Stimulated activated CD4-positive, alpha-beta T cell treated with anti-CD3 and anti-CD28 coated beads, Interleukin-15, amount 100 ng/mL, for 48 hours (primary cell): ENCODE measurements at places on chromosomes 3 and 15.

GRCh38 chr3:62103531-62103930 lies 269.8 kb downstream of the FEZF2 start:
- no peak for DNase-seq

GRCh38 chr15:89278307-89278706 lies 34.5 kb downstream of the FANCI start:
- no peak for DNase-seq

DNA sequence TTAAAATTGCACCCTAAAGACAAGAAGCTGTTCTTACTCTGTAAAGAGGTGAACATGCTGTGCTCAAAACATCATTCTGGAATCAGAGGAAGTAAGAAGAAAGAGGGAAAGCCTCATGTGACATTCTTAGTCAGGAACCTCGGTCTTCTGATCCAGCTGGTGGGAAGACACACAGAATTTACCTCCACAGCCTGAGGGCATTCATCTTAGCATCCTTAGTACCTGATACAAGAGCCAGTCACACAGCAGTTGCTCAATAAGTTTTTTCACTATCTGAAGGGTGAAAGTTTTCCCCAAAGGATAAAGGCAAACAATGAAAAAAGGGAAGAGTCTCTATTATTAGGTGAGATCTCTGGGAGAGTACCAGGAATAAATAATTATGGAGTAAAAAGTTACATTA lies 116.8 kb downstream of the SEMA6D start:
- no peak for DNase-seq

GRCh38 chr15:84598993-84599392 lies 1.8 kb upstream of the ZSCAN2 start:
- DNase-seq: no peak

- DNase-seq: no peak
These were observed 23.4 kb downstream of the DPP8 start for GRCh38 chr15:65494076-65494475.

DNA sequence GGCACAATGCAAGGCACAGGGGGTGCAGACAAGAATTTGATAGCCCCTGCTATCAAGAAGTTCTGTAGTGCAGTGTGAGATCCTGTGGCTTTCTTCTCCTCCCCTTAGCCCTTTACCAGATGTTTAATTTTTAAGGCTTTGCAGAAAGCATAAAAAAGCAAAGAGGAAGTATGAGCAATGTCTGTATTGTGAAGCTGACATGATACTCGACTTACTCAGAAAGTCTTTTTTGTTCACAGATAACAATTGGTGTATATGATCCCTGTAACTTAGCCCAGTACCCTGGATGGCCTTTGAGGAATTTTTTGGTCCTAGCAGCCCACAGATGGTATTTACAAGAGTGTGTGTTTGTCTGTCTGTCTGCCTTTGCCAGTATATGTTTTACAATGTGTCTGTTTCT lies 58.9 kb downstream of the ATG7 start:
- DNase-seq: no peak

- no peak for DNase-seq
These were observed 386.0 kb upstream of the LRRC3B start for GRCh38 chr3:26236531-26236930.

- DNase-seq: no peak
These were observed 312.7 kb downstream of the GABRB3 start for GRCh38 chr15:26460165-26460564.

- no peak for DNase-seq
These were observed 129.1 kb upstream of the CNTN6 start for GRCh38 chr3:963755-964154.

DNA sequence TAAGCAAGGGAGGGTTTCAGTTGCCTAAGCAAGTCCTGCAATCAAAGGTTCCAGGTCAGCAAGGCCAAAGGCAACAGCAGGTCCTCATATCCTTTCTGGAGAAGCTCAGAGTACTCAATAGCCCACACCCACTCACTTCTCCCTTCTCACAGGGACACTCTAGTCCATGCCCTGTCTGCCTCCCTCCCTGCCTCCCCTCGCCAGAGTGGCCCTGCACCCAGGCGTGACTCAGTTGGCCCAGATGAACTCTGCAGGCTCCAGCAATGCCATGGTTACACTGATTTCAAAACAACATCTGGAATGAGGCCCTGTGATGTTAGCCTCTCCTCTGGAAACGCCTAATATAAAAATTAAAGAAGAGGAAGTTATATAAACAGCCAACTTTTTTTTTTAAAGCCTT lies 32.9 kb downstream of the IL16 start:
- no peak for DNase-seq

- no peak for DNase-seq
These were observed 140.4 kb downstream of the CD47 start for GRCh38 chr3:107950417-107950816.

DNA sequence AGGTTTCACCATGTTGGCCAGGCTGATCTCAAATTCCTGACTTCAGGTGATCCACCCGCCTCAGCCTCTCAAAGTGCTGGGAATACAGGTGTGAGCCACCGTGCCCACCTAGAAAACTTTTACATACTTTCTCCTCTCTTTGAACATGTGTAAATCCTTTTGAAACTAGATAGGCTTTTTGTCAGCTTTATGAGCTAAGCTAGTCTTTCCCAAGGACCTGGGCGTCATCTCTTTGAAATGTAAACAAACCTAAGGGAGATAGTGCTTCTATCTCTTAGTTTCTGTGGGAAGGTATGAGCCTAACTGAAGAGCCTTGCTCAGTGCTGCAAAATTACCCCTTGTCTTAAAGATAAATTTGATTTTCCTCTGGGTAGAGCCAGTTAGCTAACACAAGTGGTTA lies 4.8 kb downstream of the CX3CR1 start:
- no peak for DNase-seq
